ENCODE measurements at places on chromosomes 1 and 21.

DNA sequence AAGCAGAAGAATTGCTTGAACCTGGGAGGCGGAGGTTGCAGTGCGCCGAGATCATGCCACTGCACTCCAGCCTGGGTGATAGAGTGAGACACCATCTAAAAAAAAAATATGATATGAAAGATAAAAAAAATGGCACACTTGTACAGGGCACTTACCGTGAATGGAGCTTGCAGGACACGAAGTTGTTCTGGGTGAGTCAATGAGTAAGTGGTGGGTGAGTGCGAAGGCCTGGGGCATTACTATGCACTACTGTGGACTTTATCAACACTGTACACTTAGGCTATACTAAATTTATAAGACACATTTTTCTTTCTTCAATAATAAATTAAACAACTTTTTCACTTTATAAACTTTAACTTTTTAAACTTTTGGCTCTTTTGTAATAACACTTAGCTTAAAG lies 37.0 kb downstream of the TNFRSF8 start:
- DNase-seq: no peak

DNA sequence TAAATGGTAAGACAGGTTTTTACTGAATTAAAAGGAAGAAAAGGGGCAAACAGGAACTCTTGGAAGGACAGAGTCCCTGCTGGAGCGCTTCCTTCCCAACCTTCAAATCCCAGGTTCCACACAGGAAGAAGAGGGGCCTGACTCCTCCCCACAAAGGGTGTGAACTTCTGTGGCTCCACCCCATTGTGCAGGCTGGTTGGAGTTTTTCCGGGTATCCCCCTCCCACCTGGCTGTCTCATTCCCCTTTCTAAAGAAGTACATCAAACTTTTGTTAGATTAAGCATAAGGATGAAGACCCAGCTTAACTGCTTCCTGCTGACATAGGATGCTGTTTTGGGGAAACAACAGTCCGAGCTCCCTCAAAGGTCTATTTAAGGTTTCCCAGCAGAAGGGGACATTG lies 187.7 kb downstream of the FCRL5 start:
- DNase-seq: no peak

DNA sequence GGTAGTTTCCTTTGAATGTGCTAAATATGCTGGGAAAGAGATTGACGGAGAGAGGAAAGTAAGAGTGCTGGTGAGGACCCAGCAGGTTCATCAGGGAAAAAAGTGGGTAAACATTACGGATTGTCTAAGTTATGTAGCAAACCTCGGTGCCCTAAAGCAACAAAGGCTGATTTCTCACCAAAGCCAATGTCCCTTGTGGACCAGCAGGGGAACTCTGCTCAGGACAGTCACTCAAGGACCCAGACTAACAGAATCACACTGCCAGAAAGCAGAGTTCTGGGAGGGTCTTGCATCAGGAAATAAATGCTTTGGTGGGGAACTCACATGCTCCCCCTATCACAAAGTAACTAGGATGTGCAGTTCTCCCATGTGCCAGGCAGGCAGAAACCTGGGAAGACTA lies 1.7 kb upstream of the IKBKE start:
- no peak for DNase-seq

DNA sequence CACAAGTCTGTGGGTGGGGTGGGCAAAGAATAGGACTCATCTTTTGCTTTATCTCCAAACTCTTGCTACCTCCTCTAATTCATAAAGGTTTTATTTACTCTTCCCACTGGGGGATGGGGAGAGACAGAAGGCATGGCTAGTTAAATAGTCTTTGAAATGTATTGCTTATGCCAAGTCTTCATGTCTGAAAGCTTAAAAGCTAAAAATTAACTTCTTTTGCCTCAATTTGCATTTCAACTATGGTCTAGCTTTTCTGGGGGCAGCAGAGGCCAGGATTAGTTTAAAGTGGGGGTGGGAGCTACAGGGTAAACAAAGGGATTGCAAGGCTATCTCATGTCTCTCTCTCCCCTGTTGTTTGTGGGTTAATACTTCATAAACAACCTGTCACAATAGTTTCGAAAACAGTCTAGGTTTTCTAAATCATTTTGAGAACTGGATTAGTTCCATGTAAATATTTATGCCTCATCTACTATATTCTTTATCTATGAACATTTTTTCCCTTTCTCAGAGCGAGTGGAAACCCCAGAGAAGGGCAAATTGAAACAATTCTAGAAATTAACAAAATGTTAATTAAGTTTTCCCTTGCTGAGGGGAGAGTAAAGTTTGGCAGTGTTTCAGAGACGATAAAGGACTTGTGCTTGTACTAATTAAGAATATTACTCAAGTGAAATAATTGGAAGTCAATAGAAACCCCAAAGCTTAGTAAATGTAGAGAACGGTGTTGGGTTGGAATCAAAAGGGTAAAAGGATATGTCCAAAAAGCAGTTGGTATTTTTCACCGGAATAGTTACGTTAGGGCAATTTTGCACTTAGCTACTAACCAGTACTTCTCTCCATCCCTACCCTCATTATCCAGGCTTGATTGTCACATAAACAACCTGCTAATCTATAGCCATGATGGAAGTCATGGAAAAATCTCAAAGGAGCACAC lies 182.2 kb downstream of the GIPC2 start:
- no peak for DNase-seq

GRCh38 chr1:12316331-12316730 lies 86.5 kb downstream of the VPS13D start:
- DNase-seq: no peak

DNA sequence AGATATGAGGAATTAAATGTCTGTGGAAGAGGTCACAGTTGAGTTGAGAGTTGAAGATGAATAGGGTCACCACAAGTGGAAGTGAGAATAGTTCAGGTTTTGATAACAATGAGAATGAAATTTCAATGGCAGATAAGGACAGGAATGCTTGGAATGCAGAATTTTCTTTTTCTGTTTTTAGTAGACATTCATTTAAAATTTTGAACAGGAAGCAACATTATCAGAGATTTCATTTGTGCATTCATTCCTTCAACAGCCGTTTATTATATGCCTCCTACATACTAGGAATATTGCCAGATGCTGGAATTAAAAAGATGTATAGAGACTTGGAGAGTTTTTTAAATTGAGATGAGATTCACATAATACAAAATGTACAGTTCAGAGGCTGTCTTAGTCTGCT lies 126.8 kb downstream of the ITSN1 start:
- DNase-seq: no peak

DNA sequence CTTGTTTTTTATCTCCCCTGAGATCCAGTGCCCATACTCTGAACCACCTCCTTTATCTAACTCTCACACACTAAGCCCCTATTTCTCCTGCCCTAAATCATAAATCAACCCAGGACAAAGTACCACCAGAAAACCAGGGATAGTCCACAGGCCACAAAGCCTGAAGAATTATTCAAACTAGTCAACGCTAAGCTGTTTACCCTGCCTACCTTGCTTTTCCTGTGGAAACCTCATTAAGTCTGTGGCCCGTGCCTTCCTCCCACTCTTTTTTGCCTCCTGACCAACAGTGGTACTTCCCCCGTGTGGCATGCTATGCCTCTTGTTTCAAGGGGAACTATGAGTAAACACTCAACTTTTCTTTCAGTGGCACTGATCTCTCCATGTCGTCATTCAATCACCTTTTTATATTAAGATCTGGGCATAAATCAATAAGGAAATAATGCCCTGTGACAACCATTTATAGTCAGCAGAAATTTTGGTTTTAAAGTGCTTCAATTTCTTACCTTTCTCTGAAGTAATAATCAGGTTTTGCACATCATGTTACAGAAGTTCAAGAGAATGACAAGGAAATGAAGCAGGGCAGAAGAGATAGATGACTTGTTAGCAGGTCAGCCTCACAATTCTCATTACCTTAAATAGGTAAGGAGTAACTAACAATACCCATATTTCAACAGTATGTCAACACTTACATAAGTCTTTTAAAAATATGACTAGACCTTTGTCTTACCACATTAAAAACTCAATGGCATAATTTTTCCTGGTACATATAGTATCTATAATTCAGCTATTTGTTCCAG lies 32.1 kb downstream of the EYA3 start:
- peak; percentile 65 for DNase-seq

DNA sequence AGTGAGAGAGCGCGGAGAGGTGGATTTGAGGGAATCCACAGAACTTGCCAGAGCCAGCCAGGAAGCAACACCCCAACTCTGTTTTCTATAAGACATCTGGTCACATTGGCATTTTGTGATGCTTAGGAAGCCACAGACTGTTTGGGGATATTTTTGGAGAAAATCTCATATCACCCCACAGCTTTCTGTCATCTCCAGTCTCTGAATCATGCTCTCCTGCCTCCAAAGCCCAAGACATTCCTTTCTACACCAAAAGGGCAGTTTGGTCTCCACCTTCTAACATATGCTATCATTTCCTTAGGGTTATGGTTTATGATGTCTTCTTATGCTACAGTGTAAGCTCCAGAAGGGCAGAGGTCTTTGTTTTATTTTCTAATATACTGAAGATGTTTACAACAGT lies 14.4 kb upstream of the BCL10 start:
- DNase-seq: no peak

DNA sequence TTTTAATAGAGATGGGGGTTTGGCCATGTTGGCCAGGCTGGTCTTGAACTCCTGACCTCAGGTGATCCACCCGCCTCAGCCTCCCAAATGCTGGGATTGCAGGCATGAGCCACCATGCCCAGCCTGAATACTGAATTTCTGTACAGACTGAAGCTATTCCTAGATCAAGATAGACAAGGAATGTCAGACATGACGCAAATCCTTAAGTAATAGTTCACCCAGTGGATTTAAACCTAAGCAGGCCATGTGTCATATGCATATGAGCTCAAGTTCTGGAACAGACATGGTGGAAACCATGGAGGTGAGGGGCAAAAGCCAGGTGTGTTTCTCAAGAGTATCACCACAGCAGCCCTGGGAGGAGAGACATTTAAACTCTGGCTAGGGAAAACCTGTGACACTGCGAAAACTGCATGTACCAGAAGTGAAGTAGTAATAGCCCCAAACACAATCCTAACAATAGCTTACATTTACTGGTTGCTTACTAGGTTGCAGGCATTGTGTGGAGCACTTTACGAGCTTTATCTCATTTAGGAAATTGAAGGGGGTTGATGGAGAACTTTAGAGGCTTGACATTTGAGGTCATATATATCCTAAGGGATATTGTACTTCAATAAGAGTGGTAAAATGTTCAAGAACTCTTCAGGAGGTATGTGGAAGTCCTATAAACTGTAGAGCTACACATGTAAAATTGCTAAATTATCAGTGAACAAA lies 31.7 kb upstream of the MAN1A2 start:
- no peak for DNase-seq

DNA sequence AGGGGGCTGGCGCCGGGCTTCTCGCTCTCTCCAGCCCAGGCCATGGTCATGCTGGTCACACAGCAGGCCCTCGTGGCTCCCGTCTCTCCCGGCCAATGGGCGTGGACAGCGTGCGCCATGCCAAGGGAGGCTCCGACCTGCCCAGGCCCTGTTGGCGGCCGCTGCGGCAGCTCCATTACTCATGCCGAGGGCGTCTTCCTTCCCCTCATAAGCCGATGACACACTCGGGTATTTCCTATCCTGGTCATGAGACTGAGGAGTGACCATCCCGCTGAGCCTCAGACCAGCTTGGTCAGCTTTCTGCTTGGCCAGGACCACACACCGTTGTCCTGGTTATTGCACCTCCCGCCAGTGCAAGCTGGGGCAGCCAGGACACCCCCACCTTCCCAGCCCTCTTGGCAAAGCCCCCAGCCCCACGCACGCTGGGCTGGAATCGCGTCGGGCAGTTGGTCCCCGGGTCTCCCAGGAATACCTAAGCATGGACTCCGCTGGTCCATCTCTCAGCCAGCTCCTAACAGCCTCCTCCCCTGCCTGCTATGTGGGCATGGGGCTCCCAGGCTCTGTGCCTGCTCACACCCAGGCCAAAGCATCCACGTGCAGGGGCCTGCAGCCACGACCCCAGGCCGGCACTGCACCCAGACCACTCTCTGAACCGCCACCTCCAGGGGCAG lies 49.8 kb downstream of the ARHGEF16 start:
- DNase-seq: no peak

- DNase-seq: peak; percentile 66
Observed at GRCh38 chr1:44029260-44029910, 1.9 kb downstream of the SLC6A9 start.

GRCh38 chr1:70440642-70441391 lies 29.7 kb downstream of the CTH start:
- no peak for DNase-seq

DNA sequence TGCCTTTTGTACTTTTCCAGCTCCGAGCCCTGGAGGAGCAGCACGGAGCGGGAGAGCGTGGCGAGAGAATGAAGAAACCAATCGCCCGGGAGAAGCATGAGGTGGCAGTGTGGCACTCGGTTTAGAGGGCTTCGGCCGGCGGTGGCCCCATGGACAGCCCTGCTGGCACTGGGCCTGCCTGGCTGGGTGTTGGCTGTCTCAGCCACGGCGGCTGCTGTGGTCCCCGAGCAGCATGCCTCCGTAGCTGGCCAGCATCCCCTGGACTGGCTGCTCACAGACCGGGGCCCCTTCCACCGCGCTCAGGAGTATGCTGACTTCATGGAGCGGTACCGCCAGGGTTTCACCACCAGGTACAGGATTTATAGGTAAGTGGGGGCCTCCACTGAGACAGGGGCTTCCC lies 59.0 kb downstream of the BRINP2 start:
- no peak for DNase-seq

DNA sequence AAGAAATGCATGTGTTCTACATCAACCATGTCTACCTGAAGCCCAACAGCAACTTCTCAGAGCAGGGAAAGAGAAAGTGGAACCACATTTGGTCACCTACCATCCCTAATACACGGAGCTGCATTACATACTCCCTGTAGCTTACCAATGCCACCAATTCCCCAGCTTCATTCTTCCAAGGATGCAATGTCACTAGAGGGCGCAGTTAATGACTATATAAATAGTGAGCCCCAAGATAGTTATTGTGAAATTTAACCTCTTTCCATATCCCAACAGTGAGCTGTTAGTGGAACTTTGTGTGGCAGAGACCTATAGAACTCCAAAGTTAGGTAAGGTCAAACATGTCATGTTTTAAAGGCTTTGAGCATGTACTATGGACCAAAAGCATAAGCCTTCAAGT lies 618.3 kb downstream of the SMYD3 start:
- DNase-seq: no peak

DNA sequence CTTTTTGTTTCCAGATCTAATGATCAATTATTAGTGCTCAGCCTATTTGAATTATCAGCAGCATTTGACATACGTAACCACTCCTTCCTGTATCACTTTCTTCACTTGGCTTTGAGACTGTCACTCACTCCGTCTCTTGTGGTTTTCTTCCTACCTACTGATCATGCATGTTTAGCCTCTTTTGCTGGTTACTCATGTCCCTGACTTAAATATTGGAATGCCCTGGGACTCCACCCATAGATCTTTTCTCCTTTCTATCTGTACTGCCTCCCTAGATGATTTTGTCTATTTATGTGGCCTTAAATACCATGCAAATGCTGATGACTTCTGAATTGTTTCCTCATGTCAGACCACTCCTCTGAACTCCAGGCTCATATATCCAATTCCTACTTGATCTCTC lies 57.7 kb upstream of the PDE4B start:
- no peak for DNase-seq
